ENCODE measurements at places on chromosomes 6 and 20.
A peak's percentile ranks its signal among the peaks of the same experiment; 100 is the strongest.

DNA sequence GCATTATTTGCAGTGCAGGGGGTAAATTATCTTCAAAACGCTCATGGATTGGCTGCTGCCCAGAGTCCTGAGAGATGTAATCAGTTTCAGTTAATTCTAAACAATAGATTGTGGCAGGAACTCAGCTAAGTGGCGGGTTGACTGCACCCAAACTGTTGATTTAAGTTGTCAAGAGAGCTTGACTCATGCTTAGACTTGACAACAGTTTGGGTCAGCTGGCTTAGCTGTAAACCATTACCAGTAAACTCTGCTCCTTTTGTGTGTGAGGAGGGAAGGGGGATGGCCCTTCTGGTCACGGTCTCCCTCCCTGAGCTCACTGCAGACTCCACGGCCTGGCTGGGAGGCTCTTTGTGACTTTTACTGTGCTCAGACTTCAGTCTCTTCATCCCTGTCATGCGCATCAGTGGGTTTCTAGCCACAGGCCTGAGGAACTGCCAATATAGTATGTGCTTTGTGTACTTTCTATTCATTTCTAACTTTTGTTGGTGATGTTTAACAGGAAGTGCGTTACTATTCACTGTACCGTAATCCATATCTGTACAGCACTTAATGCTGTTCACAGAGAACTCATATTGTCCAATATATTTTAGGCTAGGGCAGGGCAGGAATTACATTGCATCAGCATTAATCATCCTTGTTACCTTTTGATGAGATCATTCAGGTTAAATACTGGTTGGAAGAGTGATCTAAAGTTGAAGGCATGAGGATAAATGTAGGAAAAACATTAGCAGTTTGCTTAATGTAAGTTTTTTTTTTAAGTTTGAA, 488.3 kb downstream of the CDKAL1 start:
- DNase-seq = peak; percentile 31

DNA sequence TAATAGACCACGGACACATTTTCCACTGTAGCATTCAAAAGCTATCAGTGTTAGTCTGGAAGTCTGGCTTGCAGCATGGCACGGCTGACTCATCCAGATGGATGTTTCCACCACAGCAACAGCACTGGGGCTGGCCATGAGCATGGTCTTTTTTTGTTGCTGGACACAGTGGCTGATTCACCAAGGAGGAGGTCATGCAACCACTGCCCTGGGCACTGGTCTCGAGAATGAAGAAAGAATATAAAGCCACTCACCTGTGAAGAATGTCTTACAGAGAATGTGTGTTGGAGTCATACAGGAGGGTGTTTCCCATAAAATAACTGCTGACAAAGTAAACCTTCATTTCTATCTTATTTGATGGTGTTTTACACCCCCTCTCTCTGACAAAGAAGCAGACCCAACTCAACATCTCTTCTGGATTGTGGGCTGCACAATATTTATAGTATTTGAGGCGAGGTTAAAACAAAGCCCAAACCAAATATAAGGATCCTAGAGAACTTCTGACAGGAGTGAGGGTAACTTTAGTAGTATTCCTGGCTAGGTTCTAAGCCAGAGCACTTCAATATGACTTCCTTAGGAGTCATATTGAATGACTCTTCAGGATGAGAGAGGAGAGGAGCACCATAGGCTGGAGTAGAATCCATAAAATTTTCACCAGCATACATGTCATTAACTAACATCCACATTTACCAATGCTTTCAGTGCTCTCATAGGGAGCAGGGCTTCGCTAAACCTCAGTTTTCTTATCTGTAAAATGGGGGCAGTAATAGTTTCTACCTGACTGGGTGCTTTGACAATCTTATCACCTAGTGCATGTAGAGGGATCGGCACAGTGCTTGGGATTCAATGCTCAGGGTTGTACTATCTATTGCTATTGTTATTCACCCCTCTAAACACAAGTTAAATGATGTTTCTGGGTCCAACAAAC, 121.4 kb downstream of the KIF13A start:
- DNase-seq = no peak

DNA sequence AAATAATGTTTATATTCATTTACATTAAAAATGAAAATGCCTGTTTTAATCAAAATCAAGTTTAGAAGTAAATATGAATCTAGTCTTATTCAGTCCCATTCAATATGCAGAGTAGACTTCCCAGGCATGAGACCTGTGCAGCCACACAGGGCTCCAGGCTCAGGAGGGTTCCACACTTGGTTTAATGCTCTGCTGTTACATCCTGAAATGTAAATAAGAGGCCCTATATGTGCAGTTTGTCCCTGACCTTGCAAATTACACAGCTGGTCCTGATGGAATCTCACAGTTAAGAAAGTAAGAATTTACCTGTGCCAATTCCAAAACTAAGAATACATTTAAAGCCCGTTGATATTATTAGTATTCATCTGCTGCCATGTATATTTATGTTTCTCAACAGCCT, 79.4 kb downstream of the ARHGAP18 start:
- DNase-seq = no peak

DNA sequence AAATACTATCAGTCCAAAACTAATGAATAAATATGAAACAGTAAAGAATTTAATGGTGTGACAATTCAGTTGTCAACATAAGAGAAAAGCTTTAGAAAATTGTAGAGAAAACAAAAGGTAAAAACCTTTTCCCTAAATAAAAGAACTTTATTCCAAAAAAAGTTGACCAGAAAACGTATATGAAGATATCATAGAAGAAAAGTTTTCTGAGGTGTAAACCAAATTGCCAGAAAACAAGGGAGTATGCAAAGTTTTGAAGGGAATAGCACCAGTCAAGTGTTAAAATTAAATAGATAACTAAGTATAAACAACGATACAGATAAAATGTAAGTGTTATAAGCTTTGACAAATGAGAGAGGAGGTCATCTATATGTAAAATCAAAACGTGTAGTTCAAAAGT, 104.9 kb downstream of the HIVEP1 start:
- DNase-seq = no peak

- no peak for DNase-seq
Measured at GRCh38 chr20:57392512-57393271, 1.5 kb downstream of the RBM38 start.
